ENCODE measurements at places on chromosomes 2 and 18. TPM values are rescaled to one million over a fixed set of nuclear protein-coding genes. Genes with fewer than 3 reads are reported as not detected.

- H3K27ac ChIP-seq = no peak overlapping the region
- DNase-seq = no peak
- H3K4me1 ChIP-seq = no peaks in the 10 kb centered on the region
- H3K36me3 ChIP-seq = no peaks in the 10 kb centered on the region
- no peaks in the 10 kb centered on the region for H3K27me3 ChIP-seq
- no peak overlapping the region for H3K4me3 ChIP-seq
These were observed 72.2 kb upstream of the MFF start for GRCh38 chr2:227252831-227253230.

- H3K4me1 ChIP-seq = peaks cover 24% of the 10 kb centered on the region
- H3K27ac ChIP-seq = peak overlapping the region; percentile 84
- peak overlapping the region; percentile 90 for H3K4me3 ChIP-seq
- H3K36me3 ChIP-seq = no peaks in the 10 kb centered on the region
- DNase-seq = peak; percentile 42
These were observed 852 bp downstream of the POLI start for GRCh38 chr18:54269893-54270844.

EPHA4 gene
- 28.1 TPM for total RNA-seq

GRCh38 chr2:141647353-141647752 is 483.5 kb downstream of the LRP1B start:
- no peak for DNase-seq
- H3K36me3 ChIP-seq = no peaks in the 10 kb centered on the region
- H3K27ac ChIP-seq = no peak overlapping the region
- no peaks in the 10 kb centered on the region for H3K4me1 ChIP-seq

TAF1B gene
- 34.6 TPM for total RNA-seq

- H3K27ac ChIP-seq = no peak overlapping the region
- H3K27me3 ChIP-seq = no peaks in the 10 kb centered on the region
- no peaks in the 10 kb centered on the region for H3K36me3 ChIP-seq
- DNase-seq = no peak
These were observed 25.0 kb downstream of the DNER start for GRCh38 chr2:229689307-229689839.

MDH1 gene
- total RNA-seq = 237 TPM

- no peaks in the 10 kb centered on the region for H3K36me3 ChIP-seq
- no peaks in the 10 kb centered on the region for H3K27me3 ChIP-seq
- H3K4me1 ChIP-seq = no peaks in the 10 kb centered on the region
- H3K4me3 ChIP-seq = no peak overlapping the region
These were observed 59.7 kb downstream of the POLE4 start for GRCh38 chr2:75018162-75018561.

DNA sequence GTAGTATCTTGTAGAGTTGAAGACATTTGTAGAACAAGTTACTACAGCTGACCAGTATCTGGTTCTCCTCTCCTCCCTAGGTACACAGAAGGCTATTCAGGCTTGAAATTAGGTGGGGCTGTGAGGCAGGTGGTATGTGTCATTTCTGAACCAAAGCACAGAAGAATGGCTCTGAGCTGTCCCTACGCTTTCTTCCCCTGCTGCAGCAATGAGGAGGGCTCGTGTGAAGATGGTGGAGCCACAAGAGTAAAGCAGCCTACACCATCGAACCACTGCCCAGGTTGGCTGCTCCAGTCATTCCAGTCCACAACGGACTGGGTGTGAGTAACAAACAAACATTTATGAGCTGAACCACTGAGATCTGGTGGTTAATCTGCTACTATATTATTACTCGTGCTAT is 148.9 kb downstream of the DTNB start:
- DNase-seq = no peak
- H3K27me3 ChIP-seq = no peaks in the 10 kb centered on the region
- H3K27ac ChIP-seq = no peak overlapping the region
- H3K36me3 ChIP-seq = no peaks in the 10 kb centered on the region

DNA sequence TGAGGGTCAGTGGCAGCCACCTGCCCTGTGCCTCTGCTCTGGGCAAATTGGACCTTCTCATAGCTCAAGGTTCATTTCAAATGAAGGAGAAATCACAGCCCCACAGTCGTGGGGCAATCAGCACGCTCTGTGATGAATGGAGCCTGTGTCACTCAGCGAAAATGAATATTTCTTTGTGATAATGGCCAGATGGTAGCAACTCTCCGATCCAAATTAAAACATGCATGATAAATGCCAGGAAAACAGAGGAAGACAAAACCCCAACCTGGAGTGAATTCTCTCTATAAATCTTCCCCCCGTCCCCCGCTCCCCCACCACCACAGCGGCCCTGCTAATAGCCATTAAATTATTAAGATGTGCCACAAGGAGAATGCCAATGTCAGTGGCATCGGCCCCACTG is 258.4 kb downstream of the CELF4 start:
- no peaks in the 10 kb centered on the region for H3K27me3 ChIP-seq
- H3K27ac ChIP-seq = no peak overlapping the region
- no peaks in the 10 kb centered on the region for H3K36me3 ChIP-seq
- no peaks in the 10 kb centered on the region for H3K4me1 ChIP-seq
- no peak for DNase-seq
- no peak overlapping the region for H3K4me3 ChIP-seq

DNA sequence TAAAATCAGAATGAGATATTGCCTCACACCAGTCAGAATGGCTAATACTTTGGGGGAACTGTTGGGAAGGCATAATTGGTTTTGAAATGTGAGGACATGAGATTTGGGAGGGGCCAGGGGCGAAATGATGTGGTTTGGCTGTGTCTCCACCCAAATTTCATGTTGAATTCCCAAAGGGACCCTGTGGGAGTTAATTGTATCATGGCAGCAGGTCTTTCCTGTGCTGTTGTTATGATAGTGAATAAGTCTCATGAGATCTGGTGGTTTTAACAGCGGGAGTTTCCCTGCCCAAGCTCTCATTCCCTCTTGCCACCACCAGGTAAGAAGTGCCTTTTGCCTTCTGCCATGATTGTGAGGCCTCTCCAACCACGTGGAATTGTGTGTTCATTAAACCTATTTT is 59.6 kb downstream of the CSRNP3 start:
- H3K4me1 ChIP-seq = no peaks in the 10 kb centered on the region
- H3K4me3 ChIP-seq = no peak overlapping the region
- H3K27ac ChIP-seq = no peak overlapping the region
